ENCODE measurements at places on chromosomes 3 and 15.
A peak's percentile ranks its signal among the peaks of the same experiment; 100 is the strongest.

- DNase-seq: no peak
Observed at GRCh38 chr3:102827386-102827785, 392.6 kb downstream of the ZPLD1 start.

DNA sequence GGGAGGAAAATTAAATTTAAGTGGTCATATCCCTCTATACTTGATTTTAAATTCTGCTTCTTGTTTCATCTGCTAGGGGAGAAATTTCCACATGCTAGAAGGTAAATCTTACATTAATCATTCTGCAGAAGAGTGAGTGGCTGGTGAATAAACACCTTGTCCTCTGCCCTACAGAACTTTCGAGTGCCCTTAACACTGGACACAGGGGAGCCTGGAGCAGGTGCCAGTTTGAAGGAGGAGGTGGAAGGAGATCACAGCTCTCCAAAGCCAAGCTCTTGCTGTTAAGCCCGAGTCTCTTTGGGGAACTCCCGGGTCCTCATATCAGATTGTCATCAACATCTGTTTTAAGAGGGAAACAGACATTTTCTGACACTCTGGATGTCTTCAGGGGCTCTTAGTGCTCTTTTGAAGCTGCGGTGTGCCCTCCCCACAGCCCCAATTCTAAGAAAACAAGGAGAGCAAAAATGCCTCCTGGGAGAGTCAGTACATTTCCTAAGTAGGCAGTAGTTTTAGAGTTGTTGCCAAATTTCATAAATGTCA lies 31.3 kb downstream of the LAMP3 start:
- DNase-seq: no peak

DNA sequence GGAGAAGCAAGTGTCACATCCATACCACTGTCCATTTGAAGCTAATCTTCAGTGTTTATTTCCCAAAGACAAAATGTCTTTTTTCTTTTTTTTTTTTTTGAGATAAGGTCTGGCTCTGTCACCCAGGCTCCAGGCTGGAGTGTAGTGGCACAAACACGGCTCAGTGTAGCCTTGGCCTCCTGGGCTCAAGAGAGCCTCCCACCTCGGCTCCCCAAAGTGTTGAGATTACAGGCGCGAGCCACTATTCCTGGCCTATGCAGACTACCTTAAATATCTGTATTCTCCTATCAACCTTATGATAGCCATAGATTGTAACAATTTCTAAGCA lies 27.7 kb upstream of the VPS33B start:
- DNase-seq: no peak

GRCh38 chr15:50605462-50605861 lies 59.0 kb upstream of the USP50 start:
- no peak for DNase-seq

- DNase-seq: no peak
Observed at GRCh38 chr15:70873232-70874054, 18.8 kb downstream of the THAP10 start.

GRCh38 chr15:92817339-92817886 lies 82.7 kb upstream of the CHD2 start:
- DNase-seq: no peak

GRCh38 chr15:53837263-53837662 lies 77.8 kb upstream of the WDR72 start:
- DNase-seq: no peak

DNA sequence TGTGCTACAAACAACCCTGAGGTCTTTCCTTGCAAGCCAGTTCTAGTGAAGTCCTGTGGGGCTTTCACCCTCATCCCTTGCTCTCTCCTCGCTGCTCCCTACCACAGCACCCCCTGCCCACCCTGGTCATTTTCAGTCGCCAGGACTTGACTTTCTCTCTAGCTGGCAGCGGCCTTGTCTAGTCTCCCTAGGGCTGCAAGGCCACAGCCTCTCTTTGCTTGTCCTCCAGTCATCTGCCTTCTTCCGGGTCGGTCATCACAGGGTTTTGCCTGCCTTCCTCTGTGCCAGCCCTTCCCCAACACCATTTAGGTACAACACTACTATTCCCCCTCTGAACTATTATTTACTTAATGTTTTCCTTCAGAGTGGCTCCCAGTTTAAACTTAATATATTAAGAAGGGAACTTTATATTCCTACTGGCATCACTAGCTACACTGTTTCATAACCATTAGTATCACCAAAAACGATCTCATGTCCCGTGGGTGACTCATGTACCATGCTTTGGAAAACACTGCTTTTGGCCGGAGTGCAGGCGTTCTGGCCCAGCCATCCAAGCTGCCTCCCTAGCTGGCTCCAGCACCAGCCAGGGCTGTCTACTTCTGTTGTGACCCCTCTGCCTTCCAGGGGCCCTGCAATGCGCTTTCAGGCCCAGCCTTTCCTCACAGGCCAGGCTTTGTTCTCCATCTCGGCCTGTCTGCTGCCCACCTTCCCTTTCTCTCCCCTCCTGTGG lies 21.4 kb downstream of the FAH start:
- peak; percentile 26 for DNase-seq

DNA sequence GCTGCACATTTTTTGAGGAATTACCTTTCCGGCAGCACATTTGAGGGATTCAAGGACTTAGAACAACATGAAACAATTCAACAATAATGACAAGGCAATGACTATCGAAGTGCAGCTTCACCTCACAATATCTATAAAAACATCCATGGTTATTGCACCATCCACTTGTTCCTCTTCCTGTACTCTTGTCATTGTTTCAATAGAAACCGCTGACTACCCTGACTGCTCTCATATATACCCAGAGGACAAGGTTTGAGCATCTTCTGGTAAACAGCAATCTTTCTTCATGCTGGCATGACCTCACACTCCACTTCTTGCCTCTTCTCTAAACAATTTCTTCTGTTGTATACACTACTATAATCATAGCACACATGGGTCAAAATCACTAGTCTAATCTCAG lies 864.9 kb downstream of the FHIT start:
- DNase-seq: no peak

DNA sequence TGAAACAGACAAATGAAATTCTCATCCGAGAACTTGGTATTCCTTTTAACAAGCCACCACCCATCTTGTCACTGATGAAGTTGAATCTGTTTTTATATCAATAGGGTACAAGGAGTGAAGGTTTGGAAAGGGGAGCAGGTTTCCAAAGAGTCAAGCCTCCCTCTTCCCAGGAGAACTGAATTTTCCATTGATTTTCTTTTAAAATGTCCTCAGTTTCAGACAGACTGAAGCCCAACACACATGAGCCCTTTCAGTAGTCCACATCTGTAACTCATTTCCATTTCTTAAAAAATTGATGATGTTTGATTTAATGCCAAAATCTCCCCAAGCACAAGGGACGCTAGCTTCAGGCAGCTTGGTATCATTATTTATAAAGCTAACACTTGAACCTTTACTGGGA lies 187.7 kb downstream of the FOXB1 start:
- no peak for DNase-seq

DNA sequence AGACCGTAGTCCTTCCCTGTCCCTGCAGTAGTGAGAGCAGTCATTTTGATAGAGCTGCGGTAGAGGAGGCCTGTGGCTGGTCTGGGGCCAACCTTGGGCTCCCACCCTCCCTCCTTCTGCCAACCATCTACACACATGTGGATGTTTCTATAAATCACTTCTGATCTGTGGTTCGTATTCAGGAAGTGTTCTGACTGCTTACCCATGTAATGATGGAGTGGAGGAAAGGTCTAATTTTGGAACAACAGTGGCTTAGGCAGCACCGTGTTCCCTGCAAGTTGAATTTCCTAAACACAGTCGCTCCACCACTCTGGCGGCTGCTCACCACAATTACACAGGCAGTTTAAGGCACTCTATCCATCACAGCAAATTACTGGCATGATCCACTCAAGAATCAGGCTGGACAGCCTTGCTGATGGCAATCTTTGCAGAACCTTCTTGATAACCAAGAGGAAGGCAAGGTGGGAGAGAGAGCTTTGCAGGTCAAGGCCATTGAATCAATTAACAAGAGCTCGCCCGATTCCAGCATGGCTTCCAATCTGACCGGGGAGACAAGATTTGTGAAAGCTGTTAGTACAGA lies 104.7 kb upstream of the VEPH1 start:
- DNase-seq: no peak

DNA sequence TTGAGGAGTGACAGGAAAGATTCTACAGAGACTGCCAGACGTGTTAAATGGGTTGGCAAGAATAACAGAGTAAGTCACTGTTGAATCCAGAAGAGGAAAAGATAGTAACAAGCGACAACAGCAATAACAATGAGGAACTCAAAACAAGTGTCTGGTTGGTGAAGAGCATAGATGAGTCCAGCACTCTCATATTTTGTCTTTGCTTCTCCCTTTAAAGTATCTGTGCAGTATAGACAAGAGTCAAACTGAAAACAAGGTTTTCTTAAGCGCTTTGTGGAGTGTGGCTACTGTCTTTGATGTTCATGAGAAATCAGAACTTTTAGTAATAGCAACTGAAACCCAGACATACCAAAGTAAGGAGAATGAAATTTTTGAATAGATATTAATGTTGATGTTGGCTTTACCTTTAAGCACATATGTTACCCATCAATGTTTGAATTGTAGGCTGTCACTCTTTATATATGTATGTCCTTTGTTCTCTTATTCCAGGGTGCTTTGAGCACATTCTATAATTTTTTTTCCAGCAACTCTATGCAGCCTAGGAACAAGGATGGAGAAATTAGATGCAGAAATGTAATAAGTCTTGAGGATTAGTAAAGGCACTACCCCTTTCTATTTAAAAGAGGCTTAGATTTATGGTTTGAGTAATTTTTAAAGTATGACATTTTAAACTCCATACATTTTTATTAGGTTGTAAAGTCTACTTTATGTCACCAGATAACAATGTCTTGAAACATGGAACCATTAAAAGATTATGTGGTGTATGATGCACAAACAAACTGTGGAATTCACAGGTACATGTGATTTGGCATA lies 185.5 kb downstream of the NFKBIZ start:
- no peak for DNase-seq

DNA sequence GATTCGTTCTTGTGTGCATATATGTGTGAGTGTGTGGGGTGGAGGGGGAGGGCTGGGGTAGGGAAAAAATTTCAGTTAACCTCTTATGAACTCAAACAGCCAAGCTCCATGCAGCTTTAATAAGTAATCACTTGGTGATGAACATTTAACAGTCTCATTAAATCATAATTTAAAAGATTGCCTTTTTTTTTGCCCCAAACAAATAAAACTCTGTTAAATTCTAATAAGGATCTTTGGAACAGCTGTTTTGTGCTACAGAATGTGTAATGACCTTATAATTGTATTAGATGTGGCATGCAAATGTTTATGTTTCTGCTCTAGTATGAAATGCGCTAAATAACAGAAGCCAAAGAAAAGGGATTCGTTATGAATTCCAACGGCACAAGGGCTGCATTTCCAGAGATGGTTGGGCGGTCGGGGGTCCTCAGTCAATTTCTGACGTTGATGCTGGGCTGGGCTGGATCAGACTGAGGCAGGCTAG lies 80.0 kb upstream of the RORA start:
- no peak for DNase-seq

- DNase-seq: no peak
Observed at GRCh38 chr15:63077952-63078351, 35.4 kb downstream of the TPM1 start.

DNA sequence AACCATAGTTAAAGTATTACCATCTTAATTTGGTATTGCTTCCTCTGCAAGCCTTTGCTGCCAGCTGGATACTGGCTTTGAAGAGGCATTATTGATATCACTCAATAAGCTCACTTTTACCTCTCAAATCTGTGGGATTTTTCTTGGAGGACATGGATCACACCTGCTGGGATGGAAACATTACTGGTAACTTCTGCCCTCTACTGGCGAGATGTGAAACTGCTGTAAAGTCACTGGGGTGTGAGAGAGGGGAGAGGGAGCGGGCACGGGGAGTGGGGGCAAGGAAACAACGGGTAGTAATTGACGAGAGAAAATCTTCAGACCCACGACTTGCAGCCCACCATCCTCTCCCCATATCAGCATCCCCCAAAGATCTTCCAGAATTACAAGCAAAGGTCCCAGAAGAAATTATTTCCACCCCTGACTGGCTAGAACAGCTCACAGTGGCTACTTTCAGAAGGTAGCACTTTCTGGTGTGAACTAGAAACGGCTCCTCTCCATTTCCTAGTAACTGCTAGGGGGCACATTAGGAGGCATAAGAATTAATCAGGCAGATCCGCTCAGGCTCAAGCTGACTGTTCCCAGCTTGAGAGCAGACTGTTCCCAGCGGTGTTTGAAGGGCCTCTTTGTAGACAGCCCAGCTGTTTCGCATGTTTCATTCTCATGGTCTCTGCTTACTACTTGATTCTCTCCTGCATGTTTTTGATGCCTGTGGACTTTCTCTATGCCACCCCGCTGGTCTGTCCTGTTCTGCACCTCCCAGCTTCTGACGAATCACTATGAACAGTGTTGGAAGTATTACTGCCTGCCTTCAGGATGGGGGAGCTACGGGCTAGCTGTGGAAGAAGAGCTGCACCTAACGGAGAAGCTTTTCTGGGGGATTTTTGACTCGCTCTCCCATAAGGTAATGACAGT lies 230.4 kb upstream of the CHRM5 start:
- peak; percentile 50 for DNase-seq

- DNase-seq: no peak
Observed at GRCh38 chr3:152586974-152587373, 248.0 kb upstream of the P2RY1 start.

- DNase-seq: no peak
Observed at GRCh38 chr3:137938876-137939275, 71.1 kb upstream of the CLDN18 start.

DNA sequence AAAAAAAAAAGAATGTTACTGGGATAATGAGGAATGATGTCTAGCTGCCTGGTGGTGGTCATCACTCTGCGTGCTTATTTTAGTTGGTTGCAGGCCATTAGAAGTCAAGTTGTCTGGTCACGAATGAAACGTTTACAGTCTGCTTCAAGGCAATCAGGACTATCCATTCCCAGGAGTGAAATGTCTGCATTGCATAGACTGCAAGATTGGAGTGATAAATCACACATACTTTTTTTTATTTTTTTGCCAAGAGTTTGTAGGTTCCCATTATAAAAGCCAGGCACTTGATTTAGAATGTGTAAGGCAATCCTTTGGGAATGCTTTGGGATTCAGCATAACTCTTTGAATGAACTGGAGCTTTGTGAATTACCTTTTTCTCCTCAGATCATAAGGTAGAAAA lies 132.3 kb downstream of the STAC start:
- no peak for DNase-seq

DNA sequence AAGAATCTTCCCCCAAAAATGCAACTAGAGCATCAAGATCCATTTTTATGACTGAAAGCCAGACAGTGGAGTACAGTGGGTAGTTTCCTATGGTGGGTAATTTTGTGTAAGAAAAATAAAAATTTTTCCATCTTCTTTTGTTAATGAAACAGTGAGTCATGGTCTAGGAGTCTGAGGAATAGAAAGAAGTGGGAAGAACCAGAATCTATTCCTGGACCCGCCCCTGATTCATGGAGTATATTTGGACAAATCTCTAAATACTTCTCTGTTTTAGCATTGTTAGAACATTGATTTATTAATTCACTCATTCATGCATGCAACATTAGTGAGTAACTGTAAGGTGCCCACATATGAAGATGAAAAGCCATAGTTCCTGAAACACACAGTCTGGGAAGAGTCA lies 304.5 kb upstream of the GPR149 start:
- DNase-seq: no peak

GRCh38 chr3:185067173-185067572 lies 85.7 kb downstream of the C3orf70 start:
- DNase-seq: no peak
